ENCODE measurements at places on chromosomes 2 and 18.
A peak's percentile ranks its signal among the peaks of the same experiment; 100 is the strongest.

DNA sequence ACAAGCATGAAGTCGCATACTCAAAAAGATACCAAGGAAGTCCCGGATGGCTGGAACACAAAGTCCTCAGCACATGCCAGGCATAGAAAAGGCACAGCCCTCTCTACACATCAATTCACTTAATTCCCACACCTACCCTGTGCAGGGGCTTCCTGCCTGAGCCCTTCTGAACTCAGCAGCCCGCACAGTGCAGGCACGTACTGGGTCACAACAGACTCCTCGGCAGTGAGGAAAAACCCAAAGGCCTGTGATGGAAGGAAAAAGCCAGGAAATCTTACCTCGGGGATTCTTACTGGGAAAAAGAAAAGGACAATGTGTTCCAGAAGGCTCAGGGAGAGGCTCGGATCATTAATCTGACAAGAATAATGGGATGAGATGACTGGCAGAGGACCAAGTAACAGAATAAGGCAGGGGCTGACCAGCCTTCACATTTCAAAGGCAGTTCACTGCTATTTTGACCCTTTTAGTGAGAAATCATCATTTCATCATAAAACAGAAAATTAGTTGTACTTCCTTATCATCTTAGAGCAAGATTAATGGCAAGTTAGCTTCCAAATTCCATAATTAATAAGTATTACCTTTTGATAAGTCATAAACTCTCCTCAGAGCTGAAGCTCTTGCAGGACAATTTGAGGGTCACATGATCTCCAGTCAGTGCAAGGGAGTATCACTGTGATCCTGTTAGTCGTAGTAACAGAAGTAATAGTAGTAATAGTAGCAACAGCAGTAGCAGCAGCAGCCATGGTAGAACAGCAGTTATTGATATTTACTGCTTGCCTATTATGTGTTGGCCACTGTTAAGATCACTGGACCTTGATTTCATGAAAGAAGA lies 87.4 kb downstream of the STK39 start:
- DNase-seq: no peak

GRCh38 chr18:35267161-35267651 lies 22.8 kb downstream of the ZSCAN30 start:
- peak; percentile 80 for DNase-seq

DNA sequence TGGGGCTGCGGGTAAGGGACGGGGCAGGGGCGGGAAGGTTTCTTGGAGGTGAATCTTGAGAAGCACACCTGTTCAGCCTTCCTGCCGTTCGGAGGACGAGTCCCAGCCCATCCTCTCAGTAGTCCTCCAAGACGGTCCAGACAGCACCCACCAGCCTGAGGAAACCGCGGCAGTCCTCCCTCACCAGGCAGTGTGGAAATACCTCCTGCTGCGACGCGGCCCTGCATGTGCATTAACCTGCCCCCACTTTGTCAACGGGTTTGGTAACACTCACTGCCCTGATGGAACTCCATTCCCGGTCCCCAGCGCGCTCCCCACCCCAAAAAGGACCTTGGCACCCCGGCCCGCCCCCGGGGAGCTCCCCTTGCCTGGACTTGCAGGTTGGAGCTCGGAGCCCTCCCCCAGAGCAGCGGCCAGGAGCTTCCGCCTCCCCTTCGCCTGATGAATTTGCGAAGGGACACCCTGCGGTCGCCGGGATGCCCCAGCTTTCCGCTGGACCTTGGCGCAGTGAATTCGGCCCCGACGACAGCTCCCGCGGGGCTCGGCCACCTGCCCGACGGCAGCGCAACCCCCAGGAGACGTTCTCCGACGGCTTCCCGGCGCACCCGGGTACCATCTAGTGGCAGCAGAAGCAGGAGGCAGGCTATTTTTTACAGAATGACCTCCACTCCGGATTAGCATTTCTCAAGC lies 31.5 kb downstream of the ACVR1C start:
- no peak for DNase-seq

- DNase-seq: no peak
These were observed 14.1 kb upstream of the PMAIP1 start for GRCh38 chr18:59885579-59886163.

- no peak for DNase-seq
These were observed 73.6 kb downstream of the CYBRD1 start for GRCh38 chr2:171595896-171596295.

- no peak for DNase-seq
These were observed 132.1 kb downstream of the COL6A3 start for GRCh38 chr2:237281836-237282306.
